Heart left ventricle (tissue), 16 donors: ENCODE measurements at places on chromosomes 6 and 20.

DNA sequence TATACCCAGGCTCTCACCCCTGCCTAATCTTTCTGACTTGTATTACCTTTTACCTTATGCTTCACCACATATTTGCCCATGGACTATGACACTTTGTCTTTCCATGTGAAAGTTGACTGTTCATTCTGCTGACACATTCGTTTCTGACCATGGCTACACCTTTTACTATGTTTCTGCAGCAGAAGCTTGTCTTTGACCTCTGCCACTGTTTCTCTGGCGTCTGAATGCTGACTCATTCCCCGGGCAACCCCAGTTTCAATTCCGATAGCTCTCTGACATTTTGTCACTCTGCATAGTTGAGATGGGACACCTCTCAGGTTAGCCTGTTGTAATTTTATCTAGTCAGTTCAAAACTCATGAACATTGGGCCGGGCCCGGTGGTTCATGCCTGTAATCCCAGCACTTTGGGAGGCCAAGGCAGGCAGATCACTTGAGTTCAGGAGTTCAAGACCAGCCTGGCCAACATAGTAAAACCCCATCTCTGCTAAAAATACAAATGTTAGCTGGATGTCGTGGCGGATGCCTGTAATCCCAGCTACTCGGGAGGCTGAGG lies 50.7 kb downstream of the SLC26A8 start:
- no peak overlapping the region for H3K27ac ChIP-seq
- DNase-seq: no peak
- no peaks in the 10 kb centered on the region for H3K4me1 ChIP-seq
- H3K27me3 ChIP-seq: no peaks in the 10 kb centered on the region

- no peaks in the 10 kb centered on the region for H3K4me1 ChIP-seq
- H3K36me3 ChIP-seq: no peaks in the 10 kb centered on the region
- H3K4me3 ChIP-seq: no peak overlapping the region
- H3K27me3 ChIP-seq: no peaks in the 10 kb centered on the region
- no peak for DNase-seq
- H3K27ac ChIP-seq: no peak overlapping the region
These were observed 20.9 kb upstream of the SPO11 start for GRCh38 chr20:57308451-57309271.

- H3K36me3 ChIP-seq: peaks cover 3% of the 10 kb centered on the region
- no peaks in the 10 kb centered on the region for H3K4me1 ChIP-seq
- no peak overlapping the region for H3K27ac ChIP-seq
- H3K27me3 ChIP-seq: no peaks in the 10 kb centered on the region
- no peak for DNase-seq
These were observed 106.5 kb downstream of the MMS22L start for GRCh38 chr6:97176468-97176867.

DNA sequence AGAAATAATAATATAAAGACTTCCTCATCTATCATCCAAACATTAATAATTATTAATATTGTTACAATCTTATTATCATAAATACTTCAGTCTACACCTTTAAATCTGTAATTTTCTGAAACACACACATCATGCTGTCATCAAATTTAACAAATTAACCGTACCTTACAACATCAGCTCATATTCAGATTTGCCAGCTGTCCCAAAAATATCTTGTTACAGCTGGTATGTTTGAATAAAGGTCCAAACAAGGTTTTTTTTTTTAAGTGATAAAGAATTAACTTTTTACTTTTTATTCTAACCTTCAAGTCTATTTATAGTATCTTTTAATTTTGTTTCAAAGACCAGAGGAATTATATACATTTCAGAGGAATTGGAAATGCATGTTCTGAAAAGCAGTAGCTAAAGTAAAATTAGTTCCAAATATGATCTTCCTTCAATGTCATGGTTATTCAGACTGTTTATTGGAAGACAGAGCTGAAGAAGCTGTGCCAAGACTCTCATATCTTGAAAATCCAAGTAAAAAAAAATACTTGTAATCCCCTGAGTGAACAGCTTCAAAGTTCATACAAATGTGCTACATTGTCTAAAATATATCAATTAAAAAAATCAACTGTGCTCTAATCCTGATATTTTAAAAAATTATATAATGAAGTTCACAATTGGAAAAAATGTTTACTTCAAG lies 161.7 kb upstream of the BMP5 start:
- H3K4me1 ChIP-seq: no peaks in the 10 kb centered on the region
- H3K27ac ChIP-seq: no peak overlapping the region
- H3K4me3 ChIP-seq: no peak overlapping the region
- no peaks in the 10 kb centered on the region for H3K27me3 ChIP-seq

GRCh38 chr6:37979392-37980221 lies 160.1 kb downstream of the ZFAND3 start:
- H3K4me1 ChIP-seq: peaks cover 30% of the 10 kb centered on the region
- no peaks in the 10 kb centered on the region for H3K27me3 ChIP-seq
- H3K4me3 ChIP-seq: no peak overlapping the region

DNA sequence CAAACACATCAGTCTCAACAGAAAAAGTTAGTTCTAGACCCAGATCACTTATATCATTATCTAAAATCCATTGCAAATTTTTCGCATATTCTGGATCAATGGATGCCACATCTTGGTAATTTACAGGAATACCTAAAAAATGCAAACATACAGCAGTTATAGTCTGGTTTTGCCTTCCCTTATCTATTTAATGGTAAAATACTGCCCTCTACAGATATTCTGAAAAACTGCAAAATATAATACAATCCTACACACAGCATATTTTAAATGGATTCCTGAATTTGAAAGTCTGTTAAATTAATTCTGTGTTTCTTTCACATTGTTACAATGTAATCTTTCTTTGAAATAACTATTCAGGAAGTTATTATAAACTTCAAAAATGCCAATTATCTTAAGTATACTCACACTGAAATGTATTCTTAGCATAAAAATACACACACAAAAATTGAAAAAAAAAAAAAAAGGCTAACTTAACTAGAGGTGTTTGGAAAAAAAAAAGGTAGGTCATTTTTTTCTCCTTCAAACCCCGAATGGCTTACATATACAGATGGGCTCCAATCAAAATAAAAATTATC lies 88.4 kb downstream of the HACE1 start:
- DNase-seq: no peak
- H3K27ac ChIP-seq: no peak overlapping the region
- no peak overlapping the region for H3K4me3 ChIP-seq
- H3K4me1 ChIP-seq: no peaks in the 10 kb centered on the region

DNA sequence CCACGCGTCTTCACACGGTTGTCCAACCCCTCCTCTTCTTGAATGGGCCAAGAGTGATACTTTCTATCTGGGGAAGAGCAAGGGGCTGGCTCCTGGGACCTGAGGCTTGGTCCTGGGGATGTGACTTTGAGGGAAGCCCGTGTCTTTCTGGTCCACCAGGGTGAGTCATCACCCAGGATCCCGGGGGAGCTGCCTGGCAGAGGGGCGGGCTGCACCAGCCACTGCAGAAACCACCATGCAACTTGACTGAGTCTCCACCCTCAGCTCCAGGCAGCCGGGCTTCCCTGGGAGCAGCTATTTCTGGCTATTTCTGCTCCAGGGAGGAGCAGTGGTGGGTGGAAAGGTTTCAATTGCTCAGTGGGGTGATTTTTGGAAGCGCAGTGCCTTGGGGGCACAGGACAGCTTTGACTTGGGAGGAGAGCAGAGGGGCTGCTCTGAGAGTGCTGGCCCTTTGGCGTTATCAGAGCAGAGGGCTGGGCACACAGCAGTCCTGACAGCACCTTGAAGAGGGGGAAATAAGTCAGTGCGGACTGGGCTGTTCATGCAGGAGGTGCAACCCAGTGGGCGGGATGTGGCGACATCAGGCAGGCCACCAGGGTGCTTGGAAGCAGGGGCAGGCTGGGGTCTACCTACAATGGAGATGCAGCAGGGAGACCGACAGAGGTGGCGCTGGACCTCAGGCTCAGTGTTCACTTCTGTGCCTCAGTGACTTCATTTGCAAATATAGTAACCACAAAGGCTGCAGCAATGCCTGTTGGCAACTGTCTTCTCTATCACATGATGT lies 45.1 kb upstream of the FAM83D start:
- no peaks in the 10 kb centered on the region for H3K36me3 ChIP-seq
- H3K27me3 ChIP-seq: peaks cover 16% of the 10 kb centered on the region
- peaks cover 12% of the 10 kb centered on the region for H3K4me1 ChIP-seq
- no peak overlapping the region for H3K27ac ChIP-seq
- DNase-seq: no peak
- no peak overlapping the region for H3K4me3 ChIP-seq

- no peak for DNase-seq
These were observed 417.1 kb downstream of the BCKDHB start for GRCh38 chr6:80523531-80523997.

DNA sequence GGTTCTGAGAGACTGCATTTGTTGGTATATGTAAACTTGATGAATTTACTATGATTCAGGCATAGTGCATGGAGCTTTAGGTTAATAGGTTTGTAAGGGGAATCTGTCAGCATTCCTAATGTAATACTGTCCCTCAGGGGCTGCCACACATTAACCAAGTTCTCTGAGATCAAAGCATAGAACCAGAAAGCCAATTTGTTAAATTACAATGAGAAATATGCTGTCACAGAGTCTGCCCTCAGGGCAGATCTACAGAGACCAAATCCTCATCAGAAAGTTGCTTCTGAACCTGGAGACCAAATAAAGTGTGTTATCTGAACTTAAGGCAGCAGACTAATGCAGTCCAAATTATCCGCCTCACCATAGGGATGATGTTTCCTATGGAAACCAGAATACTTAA lies 250.8 kb upstream of the HTR1E start:
- H3K27ac ChIP-seq: no peak overlapping the region
- no peaks in the 10 kb centered on the region for H3K4me1 ChIP-seq
- H3K4me3 ChIP-seq: no peak overlapping the region
- H3K27me3 ChIP-seq: no peaks in the 10 kb centered on the region

DNA sequence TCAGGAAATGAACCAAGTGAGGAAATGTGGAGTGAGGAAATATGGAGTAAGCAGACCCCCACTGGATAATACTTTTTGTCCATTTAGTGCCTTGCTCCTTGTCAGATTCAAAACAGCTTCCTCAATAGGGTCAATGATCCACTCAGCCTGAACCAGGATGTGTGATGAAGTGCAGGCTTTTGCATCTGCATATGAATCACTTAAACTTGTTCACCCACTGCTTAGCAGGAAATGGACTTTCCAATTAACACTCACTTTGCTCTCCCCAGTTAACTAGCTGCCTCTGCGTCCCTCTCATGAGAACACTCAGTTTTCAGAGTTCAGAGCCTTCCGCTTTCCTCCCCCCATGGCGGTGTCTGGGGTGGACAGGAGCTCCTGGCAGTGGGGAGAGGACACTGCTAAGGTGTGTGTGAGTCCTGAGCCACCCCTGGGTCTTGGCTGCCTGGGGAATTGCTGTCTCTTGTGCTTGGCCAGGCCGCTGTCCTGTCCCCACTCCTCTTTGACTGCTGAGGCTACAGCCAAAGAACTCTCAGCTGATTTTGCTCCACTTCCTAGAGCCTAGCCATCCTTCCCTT lies 621.8 kb downstream of the CDH26 start:
- no peak overlapping the region for H3K27ac ChIP-seq
- H3K36me3 ChIP-seq: no peaks in the 10 kb centered on the region
- DNase-seq: no peak
- H3K27me3 ChIP-seq: no peaks in the 10 kb centered on the region
- H3K4me3 ChIP-seq: no peak overlapping the region

- peaks cover 5% of the 10 kb centered on the region for H3K4me1 ChIP-seq
- H3K27ac ChIP-seq: no peak within 1 kb of the TSS
- no peaks in the 10 kb centered on the region for H3K36me3 ChIP-seq
- no peaks in the 10 kb centered on the region for H3K27me3 ChIP-seq
These were observed at the start of gene HLA-DOB for GRCh38 chr6:32816746-32817204. TSS of gene HLA-DOB (minus strand) at chr6:32817002. CDS start at chr6:32816951, 51 bp downstream.
